Activated CD4-positive, alpha-beta memory T cell treated with anti-CD3 and anti-CD28 coated beads, Interleukin-2, amount 10 ng/mL, durations not matched to agents 7 days and 5 days (primary cell): ENCODE measurements at places on chromosomes 5 and 9.

DNA sequence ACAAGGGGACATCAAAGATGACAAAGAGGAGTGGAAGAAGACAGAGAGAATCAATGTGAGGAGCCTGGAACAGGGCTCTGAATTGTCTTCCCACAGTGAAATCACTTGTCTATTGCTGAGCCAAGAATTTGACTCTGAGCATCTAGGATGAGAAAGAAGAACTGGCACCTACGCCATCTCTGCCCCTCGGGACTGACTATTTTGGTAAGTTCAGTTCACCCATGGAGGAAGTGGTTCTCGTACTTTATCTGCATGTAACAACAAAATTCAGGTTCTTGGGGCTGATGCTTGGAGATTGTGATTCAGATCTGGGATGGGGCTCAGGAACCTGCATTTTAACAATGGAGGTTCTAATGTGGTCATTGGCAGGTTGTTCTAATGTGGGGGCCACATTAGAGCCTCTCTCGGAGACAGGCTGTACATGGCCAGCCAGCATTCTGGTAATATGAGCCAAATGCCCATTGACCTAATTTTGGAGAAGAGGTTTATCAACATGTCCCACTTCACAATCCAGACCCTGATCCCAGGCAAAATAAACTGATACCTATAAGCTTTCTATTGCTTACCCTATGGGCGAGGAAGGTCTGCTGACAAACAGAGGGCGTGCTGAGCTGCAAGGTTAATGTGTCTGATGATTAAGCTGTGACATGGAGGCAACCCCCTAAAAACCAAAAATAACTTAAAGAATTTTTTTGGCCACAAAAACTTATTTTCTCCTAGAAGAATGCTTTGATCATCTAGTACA, 2.7 kb upstream of the IL12B start:
- no peak for DNase-seq

GRCh38 chr9:32487981-32488380, 38.0 kb downstream of the RIGI start:
- DNase-seq, result no peak

- no peak for DNase-seq
These were observed 1271.3 kb downstream of the EFNA5 start for GRCh38 chr5:106399391-106399790.

- DNase-seq, result no peak
These were observed 1.7 kb downstream of the NELFB start for GRCh38 chr9:137256856-137257255.

- no peak for DNase-seq
These were observed 79.0 kb downstream of the PRLR start for GRCh38 chr5:35151146-35151920.

- DNase-seq, result no peak
These were observed 88.1 kb downstream of the GLIS3 start for GRCh38 chr9:4211806-4212205.

DNA sequence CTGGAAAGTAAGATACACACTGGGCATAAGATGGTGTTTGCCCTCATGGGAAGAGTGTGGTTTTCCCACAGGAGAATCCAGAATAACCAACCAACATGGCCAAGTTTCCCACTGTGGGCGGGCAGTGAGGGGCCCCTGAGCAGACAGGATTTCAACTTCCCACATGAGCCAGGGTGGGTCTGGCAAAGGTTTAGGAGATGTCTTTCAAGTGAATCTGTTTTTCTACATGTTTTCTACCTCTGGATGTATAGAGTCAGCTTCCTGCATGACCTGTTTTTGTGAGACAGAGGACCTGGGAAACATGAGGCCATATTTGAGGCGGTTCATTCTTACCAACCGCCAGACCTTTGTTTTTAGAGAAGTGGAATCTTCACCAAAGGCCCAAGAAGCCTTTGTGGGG, 100.5 kb downstream of the TLE4 start:
- DNase-seq, result no peak

- DNase-seq, result no peak
These were observed 767.4 kb upstream of the CDH10 start for GRCh38 chr5:25412116-25412661.

GRCh38 chr5:137997726-137998213, 35.1 kb downstream of the FAM13B start:
- DNase-seq, result no peak

GRCh38 chr9:70525519-70525918, 111.1 kb upstream of the KLF9 start:
- no peak for DNase-seq
